RWPE2 (cell line): ENCODE measurements at places on chromosomes 5 and 9.

DNA sequence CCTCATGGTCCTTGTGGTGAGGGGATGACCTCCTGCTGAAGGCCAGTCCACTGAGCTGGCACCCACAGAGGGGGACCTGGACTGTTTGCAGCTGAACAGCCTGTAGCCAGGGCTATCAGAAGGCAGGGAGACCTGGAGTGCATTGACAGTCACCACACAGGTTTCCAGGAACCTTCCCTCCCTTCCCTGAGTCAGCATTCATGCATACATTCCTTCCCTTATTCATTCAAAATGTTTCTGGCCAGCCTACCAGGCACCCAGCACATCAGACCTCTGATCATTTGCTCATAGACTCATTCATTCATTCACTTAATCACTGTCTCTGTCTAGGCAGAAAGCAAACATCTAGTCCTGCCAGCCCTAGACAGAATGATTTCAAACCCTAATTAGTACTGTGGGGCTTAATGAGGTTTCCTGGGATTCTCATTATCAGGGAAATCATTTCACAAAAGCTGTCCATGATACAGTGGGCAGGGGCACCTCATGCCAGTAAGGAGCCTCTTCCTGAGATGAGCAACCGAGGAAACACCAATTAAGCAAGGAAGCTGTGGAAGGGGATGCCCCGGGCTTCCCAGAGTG lies 110.1 kb upstream of the PPP1R26 start:
- DNase-seq = no peak

DNA sequence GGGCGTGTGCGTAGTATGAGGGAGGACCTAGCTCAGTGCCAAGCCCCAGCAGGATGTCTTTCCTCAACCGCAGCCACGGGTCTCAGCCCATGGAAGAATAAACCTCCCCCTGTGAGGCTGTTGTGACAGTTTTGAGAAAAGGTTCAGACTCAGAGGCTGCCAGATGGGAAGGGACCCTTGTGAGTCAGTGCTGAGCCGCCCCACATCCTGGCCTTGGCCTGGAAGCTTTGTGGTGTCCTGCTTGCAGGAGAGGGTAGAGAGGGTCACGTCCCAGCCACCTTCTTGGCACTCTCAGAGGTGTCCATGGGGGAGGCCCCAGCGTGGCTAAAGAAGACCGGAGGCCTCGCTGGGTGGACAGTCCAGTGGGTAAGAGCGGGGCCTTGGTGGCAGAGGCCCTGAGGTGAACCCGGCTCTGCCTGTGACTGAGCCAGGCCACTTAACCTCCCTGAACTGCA lies 2.8 kb downstream of the GRHPR start:
- no peak for DNase-seq

DNA sequence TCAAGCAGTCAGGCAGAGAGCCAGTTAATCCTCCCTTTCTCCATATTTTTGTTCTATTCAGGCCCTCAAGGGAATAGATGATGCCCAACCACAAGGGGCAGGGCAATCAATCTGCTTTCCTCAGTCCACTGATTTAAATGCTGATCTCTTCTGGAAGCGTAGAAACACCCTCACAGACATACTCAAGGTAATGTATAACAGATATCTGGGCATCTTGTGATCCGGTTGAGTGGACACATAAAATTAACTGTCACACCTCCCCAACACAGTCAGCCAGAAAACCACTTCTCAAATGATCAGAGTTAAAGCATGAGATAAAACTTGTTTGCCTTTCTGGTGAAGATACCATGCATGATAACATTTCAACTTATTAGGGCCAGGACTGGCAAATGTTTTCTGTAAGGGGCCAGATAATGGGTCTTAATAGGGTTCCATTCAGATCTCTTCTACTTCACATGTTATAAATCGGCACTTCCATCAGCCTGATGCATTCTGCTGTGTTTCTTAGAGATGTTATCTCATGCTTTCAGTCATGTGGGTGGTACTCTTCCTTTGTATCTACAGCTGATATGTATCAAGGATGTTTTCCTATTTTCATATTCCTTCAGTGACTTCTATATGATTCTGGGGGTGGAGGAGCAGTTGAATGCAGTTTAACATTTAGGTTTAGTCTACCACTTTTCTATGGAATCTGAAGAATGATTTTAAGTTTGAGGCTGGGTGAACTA lies 58.9 kb upstream of the CNTLN start:
- DNase-seq = no peak

DNA sequence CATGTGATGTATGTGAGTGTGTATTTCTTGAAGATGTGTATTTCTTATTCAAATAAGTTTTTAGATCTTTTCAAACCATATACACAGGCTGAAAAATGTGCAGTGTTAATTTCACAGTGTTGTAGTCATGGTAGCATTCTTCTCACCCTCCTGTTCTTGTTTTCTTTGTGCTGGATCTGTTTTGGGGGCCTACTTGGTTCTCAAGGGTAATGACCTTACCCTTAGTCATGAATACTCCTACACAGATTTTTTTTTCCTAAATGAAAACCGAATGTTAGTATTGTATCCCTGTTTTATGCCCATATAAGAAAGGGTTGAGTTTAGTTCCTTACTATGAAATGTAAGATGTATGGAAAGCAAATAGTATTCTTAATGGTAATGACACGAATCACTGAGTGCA lies 88.0 kb downstream of the SLC44A1 start:
- no peak for DNase-seq

- no peak for DNase-seq
These were observed 45.2 kb downstream of the NEK6 start for GRCh38 chr9:124302921-124303320.

DNA sequence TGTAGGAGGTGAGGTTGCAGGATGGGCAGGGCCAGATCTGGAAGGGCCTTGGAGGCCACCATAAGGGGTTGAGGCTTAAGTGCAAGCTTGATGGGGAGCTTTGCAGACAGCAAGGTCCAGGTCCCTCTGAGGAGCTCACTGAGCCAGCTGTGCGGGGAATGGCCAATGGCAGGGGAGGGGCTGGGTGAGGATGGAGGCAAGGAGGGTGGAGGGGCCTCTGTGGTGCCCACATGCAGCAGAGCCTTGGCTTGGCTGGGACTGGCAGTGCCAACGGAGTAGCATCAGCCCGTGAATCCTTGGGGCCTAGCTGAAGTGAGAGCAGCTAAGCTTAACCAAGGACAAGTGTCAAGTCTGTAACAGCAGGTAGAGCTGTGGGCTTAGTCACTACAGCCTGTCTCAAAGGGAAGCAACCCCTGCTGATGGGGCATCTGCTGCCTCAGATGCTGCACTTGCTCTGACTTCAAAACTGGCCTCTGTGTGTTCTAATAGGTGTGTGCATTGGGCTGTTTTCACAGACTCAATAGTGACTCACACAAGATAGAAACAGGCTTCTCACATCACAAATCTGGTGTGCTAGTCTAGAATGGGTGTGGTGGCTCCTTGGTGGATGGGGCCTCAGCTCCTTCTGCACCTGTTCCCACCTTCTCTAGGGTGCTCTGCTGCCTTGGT lies 16.3 kb downstream of the GALNT12 start:
- DNase-seq = no peak

DNA sequence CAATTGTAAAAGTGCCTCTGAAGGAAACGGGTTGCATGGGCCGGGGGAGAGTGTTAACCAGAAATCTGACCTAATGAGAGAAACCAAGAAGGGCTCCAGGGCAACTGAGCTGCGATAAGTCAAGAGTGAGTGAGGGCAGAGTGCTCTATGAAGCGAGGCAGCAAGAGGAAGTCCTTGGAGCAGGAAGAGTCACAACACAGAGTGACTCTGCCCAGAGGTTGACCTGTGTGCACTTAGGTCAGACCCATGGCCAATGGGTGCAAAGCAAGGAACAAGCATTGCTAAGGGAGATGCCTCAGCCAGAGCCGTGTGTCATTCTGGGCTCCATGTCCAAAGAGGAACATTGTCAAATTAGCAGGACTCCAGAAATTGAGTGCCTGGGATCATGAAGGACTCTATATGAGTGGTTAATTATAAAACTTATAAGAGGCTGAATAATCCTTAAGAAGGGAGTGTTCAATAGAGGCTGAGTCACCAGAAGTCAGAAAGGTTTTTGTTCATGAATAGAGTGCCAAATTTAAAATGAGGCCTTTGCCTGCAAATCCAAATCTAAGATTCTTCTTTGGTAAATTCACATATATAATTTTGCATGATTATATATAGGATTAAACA lies 438.5 kb downstream of the MED10 start:
- no peak for DNase-seq

DNA sequence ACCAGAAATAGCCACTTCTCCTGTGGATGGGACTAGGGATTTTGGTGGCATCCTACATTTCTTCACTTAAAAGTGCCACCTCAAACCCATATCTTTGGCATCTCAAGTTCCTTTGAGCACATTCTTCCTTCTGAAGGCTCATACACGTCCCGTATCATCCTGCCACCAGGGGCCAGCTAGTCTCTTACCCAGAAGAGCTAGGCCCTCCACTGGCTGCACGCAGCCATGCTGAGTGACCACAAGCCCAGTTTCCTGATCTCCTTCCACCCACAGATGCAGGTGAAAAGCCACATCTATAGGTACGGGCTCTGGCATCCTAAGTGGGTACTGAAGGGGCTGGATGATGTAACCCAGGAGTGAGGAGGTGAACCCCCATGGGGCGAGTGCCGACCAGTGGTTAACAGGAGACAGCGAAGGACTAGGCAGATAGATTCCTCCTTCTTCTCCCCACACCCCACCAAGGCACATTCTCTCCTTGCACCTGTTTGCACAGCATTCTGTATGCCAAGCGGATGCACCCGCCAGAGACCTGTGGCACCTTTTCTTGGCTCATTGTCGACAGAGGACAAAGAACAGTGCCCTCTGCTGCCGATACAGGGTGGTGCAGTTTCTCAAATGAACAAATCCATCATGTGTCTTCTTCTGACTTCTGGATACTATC lies 14.4 kb upstream of the SCGB3A1 start:
- no peak for DNase-seq

DNA sequence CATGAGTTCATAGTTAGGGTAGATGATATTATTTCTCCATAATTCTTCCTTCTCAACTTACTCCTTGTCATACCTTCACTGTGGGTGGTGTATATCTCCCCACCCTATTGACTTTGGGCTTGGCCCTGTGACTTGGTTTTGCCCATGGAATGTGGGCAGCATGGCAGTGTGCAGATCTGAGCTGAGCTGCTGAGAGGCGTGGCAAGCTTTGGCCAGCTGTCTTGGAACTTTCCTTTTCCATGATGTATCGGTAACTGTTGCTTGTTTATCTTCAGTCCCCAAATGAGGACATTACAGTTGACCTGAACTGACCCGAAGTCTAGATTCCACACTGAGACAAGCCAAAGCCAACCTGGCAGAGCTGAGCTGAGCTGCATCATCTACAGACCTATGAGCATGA lies 70.4 kb downstream of the RALGPS1 start:
- no peak for DNase-seq
